ENCODE measurements at places on chromosomes 2 and 18. TPM values are rescaled to one million over a fixed set of nuclear protein-coding genes. Genes with fewer than 3 reads are reported as not detected.

- no peak for DNase-seq
Measured at GRCh38 chr2:101781326-101781725, 83.8 kb downstream of the MAP4K4 start.

- no peak for DNase-seq
Measured at GRCh38 chr2:70942396-70943204, 6.9 kb downstream of the ATP6V1B1 start.

- DNase-seq: no peak
Measured at GRCh38 chr2:236613612-236614011, 44.0 kb downstream of the ACKR3 start.

DNA sequence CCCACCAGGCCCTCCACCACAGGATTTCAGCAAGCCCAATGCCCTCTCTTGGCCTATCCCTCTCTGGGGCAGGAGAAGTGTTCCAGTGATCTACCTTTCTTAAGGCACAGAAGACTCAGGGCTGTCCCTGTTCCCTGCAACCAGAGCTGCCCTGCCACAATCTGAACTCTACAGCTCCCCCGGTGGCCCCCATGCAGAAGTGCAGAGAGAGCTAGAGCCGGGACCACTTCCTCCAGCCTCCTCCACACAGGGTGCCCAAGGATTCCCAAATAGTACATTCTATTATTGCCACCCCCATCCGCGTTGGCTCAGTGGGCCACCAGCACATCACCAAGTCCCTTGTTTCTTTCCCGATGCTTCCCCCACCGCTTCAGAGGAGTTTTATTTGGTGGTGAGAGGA lies 114.8 kb upstream of the PTPRM start:
- DNase-seq: no peak

- no peak for DNase-seq
Measured at GRCh38 chr2:234772733-234773060, 179.1 kb upstream of the SH3BP4 start.

GRCh38 chr2:241286348-241287090 lies 29.0 kb downstream of the HDLBP start:
- no peak for DNase-seq

- no peak for DNase-seq
Measured at GRCh38 chr2:238486123-238486848, 59.6 kb downstream of the ASB1 start.

GRCh38 chr2:206851521-206851920 lies 86.1 kb downstream of the FASTKD2 start:
- no peak for DNase-seq

- no peak for DNase-seq
Measured at GRCh38 chr18:73961804-73962203, 185.8 kb downstream of the FBXO15 start.

DNA sequence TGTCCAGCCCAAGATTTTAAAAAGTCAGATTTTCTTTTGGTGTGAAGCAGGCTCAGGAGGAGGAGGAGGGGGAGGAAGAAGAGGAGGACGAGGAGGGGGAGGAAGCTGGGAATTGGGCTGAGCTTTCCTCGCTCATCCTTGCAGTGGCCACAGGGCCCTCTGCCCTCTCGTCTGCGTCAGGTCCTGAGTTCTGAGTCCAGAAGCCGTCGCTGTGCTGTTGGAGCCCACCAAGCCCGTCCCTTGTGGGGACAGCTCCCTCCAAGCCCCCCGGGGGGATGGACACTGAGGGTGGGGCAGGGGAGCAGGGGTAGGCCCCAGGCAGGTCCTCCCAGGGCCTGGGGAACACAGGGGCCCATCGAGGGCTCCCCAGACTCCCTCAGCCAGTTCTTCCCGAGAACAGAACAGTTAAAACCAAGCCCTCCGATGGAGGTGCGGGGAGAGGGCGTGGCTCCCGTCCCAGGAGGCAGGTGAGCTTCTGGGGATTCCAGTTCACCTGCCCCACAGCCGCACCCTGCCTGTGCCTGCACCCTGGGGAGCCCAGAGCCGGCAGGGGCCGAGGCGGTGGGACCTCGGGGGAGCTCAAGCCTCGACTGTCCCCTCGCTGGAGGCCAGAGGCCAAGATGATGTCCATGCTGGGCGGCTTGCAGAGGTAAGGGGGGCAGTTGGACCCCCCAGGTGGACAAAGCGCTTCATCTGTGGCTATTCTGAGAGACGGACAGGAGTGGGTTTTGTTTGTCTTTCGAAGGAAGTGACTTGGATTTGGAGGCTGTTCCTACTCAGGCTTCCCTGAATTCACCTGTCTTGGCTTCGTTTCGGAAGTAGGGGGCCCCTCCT lies at the start of gene GAL3ST2:
Gene GAL3ST2 (plus strand): TSS at position 487 of the 834 bp plus-strand sequence. CDS start 134 bp downstream, at position 621.
- no peak for DNase-seq

DNA sequence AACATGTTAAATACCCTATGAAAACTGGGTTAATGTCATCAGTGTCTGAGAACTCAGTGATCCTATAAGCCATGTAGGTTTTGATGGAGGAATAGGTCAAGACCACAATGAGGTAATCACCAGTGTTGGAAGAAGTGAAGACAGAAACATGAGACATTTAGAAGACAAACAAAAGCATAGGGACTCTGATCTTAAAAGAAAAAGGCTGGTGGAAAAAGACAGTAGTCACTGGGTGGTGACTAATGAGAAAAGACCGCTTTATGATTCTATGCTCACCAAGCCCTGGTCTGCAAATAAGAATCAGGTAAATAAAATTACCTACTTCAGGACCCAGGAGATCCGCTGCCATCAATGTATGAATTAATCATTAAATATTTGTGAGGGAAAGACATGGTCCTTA lies 271.9 kb downstream of the GPD2 start:
- DNase-seq: no peak

DNA sequence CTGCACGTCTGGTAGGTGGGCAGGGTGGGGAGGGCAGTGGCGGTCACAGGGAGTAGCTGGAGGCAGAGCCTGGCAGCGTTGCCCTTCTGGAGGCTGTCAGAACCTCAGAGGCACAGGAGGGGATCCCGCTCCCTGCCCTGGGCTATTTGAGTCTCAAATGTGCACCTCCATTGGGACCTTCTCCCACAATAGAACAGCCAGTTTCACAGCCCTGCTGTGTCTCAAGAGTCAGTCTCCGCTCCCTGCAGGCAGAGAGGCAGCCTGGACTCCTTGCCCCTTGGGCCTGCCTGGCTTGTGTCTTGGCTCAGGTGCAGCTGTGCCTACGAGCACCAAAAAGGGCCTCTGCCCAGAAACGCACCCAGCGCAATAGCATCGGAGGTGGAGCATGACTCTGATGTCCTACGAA lies 57.4 kb downstream of the FAM168B start:
- no peak for DNase-seq

DNA sequence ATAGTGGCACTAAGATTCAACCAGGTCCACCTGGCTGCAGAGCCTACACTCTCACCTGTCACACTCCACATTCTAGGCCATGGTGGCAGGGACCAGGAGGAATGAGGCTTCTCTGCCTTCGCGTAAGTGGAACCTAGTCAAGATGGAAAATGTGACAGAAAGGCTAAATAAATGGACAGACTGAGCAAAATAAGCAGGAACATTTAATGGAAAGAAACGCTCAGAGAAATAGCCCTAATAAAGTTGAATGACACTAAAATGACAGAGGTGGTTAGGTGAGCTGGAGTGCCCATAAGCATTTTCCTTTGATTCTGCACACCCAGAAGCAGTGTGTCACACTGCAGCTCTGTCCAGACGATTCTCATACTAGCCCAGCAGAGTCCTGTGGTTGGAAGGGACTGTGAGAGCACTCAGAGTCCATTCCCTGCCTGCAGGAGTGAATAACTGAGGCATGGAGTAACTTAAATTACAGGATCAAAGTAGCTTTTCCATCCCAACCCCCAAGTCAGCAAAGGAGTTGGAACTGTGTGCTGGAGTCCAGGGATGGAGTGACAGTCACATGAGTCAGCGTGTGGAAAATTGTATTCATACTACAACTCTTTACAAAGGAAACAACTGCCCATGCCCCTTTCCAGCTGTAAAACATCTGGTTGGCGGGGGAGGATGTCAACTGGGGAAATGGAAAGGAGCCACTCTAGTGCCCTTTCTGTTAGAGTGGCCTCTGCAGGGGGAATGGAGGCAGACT lies 105.4 kb upstream of the LGALSL start:
- no peak for DNase-seq

DNA sequence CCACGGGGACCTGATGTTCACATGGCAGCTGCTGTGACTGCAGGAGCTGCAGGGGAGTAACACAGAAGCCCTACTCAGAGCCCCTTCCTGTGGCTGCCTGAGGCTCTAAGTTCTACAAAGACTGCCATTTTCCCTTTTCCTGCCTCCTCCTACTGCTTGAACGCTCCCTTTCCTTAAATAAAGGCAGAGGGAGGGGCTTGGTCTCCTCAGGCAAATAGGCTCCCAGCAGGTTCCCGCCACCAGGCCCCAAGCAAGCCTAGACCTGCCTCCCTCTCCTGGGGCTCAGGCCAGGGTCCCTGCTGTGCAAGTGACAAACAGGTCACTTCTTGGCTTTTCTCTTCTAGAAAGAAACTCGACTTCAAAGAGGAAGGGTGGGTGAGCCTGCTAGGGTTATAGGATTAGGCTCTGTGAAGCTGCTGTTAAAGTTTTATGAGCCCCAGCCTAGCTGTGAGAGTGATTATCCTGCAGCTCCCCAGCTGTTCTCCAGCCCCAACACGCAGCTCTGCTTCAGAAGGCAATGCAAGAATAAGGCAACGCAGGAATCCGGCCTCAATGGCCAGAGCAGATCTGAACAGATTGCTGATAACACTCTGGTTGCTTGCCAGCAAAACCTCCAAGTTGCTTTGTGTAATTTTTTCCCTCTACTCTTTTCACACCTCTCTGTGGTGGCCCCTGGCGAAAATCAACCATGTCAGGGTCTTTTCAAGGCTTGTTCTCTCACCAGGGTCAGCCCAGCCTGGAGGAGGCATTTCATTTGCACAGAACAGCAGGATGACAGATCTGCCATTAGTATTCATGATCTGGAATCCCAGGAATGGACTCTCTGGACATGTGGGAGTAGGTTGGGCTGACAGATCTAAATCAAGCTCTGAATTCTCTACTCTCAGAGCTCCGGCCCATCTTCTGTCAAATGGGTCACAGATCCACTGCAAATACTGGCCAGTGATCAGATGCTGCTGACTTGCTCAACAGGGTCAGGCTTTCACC lies 71.3 kb downstream of the MRO start:
- no peak for DNase-seq

GRCh38 chr2:96955762-96956161 lies 30.6 kb downstream of the FAM178B start:
- DNase-seq: no peak

DNA sequence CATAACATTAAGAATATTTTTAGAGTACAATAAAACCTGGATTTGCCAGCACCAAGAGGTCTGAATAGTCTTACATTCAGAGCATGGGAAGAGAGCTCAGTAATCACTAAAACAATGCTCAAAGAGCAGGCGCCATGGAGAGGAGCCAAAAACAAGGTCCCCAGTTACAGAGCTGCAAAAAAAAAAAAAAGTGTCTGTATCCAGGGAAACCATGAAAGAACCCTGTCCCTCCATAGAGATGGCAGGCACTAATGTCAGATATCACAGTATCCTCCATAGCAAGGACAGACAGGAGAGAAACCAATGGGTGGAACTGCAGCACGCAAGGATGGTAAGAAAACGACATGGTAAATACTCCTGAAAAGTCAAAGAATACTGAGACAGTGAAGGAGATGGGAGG lies 19.5 kb downstream of the FBXO15 start:
- DNase-seq: no peak

GRCh38 chr2:121235542-121235941 lies 49.5 kb downstream of the TFCP2L1 start:
- DNase-seq: no peak

DNA sequence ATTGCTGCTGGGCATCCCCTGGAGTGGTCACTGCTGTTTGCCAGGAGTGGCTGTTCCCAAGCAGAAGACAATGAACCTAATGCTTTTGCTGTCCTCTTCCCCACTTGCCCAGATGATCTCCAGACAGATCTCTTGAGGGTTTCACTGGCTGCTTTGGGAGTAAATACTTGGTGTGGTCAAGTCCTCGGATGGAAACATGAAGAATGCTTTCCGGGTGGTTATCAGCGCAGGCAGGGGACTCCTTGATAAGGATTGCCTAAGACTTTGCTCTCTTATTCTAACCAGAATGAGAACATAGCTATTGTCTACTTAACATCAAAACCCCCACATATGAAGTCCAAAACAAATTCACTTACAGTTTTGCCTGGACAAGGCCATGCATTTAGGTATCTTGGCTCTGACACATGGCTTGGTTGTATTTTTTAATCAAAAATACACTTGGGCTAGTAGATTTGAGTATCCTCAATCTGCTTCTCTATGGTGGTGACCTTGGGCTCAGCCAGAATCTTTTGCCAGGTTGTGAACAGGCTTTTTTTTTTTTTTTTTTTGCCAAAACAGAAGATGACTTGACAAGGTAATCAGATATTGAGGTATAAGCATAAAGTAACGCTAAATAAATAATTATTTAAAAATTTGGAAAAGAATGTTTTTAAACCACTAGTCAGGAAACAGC lies 34.8 kb upstream of the MYO3B start:
- DNase-seq: no peak

GRCh38 chr2:236852977-236853374 lies 232.7 kb upstream of the COPS8 start:
- no peak for DNase-seq

DNA sequence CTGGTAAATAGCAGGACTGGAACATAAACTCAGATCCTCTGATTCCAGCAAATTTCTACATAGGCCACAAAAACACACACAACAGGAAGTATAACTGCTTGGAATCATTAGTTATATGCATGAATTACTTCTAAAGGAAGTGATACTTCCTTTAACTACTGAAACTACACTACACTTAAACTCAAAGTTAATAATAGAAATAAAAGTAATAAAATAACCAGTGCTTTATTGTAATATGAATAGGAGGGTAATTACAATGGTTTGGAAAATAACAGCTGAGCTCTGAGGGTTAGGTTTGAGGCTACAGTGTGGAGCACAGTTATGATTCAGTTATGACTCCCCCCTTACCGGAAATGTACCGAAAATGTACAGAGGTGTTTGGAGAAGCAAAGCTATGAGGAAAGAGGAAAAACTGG lies 18.5 kb upstream of the POLI start:
- DNase-seq: no peak

- DNase-seq: no peak
Measured at GRCh38 chr2:101821828-101822458, 124.4 kb downstream of the MAP4K4 start.

DNA sequence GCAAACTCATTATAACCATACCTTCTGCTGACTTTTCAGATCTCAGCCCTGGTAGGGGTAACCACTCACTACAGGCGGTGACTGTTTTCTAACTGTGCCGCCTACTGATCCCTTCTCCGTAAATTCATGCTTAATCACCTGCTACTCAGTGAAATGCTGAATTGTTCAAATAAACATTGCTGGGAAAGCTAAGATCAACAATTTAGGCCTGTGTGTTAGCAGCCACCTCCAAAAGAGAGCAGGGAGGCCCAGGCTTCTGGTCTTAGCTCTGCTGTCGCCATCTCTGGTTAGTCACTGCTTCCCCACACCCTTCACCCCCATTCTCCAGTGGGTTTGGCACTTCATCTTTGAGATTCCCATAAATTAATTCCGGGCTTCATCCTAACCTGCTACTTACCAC lies 21.8 kb upstream of the NT5C1B start:
- no peak for DNase-seq

DNAH6 gene
- total RNA-seq: 0.74 TPM

ZNF532 gene
- total RNA-seq: 59.1 TPM

SLC19A3 gene
- 44.1 TPM for total RNA-seq

ZNF396 gene
- 0.60 TPM for total RNA-seq

CCDC102B gene
- 8.7 TPM for total RNA-seq

RAB27B gene
- total RNA-seq: 0.32 TPM

IL18R1 gene
- 32.2 TPM for total RNA-seq

IL1RL2 gene
- total RNA-seq: 1.9 TPM

DSC2 gene
- total RNA-seq: 12.2 TPM

ERMN gene
- total RNA-seq: 0.50 TPM

PAX3 gene
- not detected for total RNA-seq

UGT1A8 gene
- not detected for total RNA-seq

FBLN7 gene
- 0.44 TPM for total RNA-seq

REL gene
- 128 TPM for total RNA-seq

ALPP gene
- total RNA-seq: not detected
